ENCODE measurements at places on chromosomes 13 and 19.

DNA sequence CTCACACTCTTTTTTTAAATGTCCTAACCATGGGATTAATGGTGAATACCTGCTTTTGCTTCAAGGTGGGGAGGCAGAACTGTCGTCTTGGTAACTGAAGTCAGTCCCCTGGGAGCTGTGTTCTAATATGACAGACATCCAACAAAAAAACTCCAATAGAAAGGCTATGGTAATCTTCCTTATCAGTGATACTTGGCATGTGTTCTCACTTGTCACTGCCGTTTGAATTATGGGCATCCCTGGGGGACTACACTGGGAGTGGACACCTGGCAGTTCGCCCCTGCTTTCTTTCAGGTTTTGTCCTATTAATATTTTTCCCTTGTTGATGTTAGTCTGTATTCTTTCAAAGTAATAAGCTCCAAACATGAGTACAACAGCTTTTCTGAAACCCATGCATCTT is 252.6 kb downstream of the SLITRK5 start:
- DNase-seq, result no peak

DNA sequence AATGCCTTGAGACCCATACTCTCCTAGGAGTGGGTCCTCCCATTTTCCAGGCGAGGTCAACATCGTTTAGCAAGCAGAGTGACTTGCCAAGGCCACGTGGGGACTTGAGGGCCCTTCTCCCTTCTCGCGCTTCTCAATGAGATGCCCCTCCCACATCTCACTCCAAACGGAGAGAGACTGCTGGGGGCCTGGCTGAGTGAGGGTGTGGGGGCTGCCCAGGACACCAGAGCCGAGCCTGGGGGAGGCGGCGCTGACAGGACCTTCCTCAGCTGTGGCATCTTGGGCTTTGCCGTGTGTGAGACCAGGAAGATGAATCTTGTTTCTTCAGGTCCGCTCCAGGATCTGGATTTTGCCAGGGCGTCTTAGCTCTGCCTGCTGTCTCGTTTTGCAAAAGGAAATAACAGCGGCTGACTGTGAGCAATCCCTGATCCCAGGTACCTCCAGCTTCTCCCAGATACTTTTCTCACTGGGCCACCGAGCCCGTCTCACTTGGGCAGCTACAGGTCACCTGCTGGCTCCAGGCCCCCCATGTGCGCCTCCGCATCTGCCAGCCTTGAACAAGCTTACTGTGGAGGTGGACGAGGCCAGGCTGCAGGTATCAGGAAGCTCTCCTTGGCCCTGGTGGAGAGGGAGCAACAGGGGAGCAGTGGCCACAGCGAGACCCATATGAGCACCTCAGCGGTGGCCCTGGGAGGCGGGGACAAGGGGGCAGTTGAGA is 6.0 kb downstream of the COX6B2 start:
- no peak for DNase-seq

DNA sequence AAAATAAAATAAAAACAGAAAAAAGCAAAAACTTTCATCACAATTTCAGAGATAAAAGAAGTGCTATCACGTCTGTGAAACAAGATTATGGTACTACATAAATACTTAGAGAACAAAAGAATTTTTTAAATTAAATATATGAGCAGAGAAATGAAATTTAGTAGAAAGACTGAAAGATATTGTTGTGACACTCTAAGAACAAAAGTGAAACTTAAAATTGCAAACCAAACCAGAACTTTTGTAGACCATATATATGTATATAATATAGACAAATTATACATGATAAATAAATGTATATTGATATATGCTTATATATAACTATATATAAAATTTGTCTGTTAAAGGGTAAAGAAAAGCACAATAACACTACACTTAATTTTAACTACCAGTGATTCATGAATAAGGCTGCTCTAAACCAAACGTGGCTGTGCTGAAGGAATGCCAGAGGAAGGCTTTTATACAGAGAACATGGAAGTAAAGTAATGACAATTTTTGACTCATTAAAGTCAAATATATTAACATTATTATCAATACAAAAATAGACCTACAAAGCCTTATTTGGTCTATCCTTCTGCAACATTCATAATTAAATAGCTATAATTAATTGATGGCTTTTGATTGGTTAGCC is 1516.7 kb upstream of the PCDH20 start:
- no peak for DNase-seq

DNA sequence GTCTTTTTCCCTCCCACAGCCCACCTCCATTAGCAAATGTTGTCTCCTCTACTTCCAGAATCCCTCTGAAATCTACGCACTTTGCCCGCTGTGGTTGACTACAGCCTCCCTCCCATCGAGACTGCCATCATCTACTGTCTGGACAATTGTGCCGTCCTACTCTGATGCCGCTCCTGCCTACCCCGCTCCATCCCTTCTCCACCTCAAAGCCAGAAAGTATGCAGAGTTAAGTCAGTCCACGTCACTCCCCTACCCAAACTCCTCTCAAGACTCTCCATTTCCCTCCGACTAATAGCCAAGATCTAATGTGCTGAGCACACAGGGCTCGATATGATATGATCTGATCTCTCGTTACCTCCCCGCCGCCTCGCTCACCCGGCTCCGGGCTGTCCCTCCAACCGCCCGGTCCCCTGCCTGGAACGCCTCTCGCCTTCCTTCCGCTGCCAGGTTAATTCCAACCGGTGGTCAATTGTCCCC is 556 bp downstream of the CACTIN start:
- DNase-seq, result no peak

DNA sequence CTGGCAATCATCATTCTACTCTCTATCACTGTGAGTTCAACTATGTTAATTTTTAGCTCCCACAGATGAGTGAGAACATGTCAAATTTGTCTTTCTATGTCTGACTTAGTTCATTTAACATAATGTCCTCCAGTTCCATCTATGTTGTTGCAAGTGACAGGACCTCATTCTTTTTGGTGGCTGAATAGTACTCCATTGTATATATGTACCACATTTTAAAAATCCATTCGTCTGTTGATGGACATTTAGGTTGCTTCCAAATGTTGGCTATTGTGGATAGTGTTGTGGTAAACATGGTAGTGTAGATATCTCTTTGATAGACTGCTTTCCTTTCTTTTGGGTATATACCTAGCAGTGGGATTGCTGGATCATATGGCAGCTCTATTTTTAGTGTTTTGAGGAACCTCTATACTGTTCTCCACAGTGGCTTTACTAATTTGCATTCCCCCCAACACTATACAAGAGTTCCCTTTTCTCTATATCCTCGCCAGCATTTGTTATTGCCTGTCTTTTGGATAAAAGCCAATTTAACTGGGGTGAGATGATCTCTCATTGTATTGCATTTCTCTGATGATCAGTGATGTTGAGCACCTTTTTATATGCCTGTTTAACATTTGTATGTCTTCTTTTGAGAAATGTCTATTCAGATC is 124.1 kb downstream of the PCCA start:
- no peak for DNase-seq

DNA sequence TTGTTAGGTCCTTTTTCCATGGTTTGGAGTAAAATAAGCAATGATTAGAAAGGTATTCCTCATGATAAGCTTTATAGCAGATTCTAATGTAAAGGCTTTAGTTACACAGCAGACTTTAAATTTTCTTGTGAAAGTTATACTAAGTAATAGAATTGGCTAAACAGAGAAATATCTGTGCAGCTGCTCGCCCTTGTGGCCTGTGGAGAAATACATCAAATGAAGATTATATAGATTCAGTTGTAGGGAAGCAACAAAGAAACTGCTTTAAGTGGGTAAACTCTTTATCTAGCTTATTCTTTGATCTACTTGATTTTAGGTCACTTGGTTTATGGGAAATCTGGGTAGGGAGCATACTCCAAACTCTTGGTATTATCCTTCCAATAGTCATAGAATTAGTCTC is 1269.7 kb upstream of the SPRY2 start:
- DNase-seq, result no peak
